AG08395 (cell line): ENCODE measurements at places on chromosomes 4 and X.
A peak's percentile ranks its signal among the peaks of the same experiment; 100 is the strongest.

DNA sequence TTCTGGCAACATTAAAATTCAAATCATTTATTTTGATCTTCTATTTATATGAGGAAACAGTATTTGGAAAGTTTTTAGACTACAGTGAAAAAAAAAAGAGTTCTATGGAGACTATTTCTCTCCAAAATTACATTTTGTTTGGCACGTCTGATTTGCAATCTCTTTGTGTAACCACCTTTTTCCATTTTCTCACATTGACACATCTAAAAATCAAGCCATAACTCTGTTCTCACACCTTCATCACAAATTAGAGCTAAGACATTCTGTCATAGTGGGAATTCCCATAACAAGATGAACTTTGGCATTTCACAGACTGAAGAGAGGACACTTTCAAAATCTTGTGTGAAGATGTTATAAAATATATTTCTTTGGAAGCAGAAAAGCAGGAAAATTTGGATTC is 468.9 kb downstream of the GRIA2 start:
- DNase-seq = no peak

GRCh38 chr4:97639961-97640360 is 503.3 kb downstream of the STPG2 start:
- no peak for DNase-seq

GRCh38 chr4:184851200-184851541 is 25.4 kb upstream of the ACSL1 start:
- no peak for DNase-seq

- DNase-seq = no peak
Observed at GRCh38 chr4:188041721-188042120, 46.1 kb downstream of the ZFP42 start.

- DNase-seq = peak; percentile 19
Observed at GRCh38 chrX:49761481-49761880, 65.7 kb upstream of the PAGE1 start.

GRCh38 chr4:52091801-52092200 is 40.7 kb downstream of the SPATA18 start:
- DNase-seq = no peak

GRCh38 chr4:32768664-32769389 is 2048.7 kb downstream of the PCDH7 start:
- no peak for DNase-seq

DNA sequence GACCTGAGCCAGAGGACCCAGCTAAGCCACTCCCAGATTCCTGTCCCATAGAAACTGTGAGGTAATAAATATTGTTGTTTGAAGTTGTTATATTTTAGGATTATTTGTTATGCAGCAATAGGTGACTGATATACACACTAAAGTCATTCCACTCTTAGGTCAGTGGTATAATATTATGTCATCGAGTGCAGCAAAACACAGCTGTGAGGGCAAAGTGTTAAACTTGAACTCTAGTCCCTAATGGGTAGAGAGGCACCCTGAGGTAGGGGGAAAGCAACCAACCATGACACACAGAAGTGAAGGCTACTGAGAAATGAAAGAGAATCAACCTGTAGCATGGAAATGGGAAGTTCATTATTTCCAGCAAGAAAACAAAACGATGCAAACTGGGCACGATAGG is 66.6 kb downstream of the ATXN3L start:
- no peak for DNase-seq

DNA sequence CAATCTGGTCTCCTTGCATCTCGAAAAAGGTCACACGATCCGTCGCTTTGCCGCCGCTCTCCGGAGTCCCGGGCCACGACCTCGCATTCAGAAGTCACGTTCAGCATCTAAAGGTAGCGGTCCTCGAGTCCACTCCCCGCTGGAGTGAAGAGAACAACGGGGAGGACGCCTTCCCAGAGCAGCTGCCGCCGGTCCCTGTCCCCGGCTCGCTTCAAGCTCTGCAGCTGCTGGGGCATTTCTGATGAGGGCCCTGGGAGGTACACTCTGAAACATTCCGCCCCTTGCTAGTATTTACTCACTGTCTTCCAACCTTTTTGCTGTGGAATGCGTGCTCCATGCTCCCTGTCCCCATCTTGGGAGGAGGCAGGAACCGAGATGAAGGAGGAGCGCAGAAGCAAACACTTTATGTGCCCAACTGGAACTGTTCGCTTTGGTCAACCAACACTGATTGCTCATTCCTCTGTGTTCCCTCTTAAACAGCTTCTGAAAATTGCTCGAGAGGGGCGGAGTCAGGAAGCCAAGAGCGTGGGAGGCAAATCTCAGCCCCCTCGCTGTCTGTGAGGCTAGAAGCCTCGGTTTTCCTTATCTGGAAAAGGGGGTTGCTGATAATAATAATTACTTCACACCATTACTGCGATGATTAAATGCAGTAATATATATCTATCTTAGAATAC is 6.4 kb upstream of the VAMP7 start:
- DNase-seq = no peak

- DNase-seq = no peak
Observed at GRCh38 chrX:150375243-150375770, 12.2 kb downstream of the MAMLD1 start.

DNA sequence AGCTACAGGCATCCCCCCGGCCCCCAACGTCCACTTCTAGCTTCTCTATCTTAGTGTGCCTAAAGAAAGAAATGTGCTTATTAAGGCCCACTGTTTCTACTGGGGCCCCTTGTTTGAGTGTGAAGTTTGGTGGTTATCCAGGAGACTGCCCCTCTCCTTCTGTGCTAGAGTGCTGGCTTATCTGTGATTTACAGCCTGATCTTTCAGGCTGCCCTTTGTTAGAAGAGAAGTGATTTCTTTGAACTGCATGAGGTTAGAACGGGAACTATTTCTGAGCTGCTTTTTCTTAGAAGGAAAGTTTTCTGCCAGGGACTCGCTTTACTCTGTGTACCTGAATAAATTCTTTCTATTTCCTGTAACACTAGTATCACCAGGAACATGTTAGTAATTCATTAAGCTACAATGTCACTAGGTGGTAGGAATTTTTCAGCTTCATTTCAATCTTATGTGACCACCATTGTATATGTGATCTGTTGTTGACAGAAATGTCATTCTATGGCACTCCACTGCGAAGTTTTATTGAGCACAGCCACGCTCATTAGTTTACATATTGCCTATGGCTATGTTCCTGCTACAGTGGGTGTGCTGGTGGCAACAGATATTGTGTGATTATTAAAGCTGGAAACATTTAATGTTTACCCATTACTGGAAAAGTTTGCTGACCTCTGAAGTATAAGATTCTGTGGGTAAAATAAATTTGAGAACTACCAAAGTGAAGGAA is 193.8 kb upstream of the CXorf51B start:
- DNase-seq = no peak

- no peak for DNase-seq
Observed at GRCh38 chrX:70183091-70183490, 5.8 kb downstream of the DGAT2L6 start.
